ENCODE measurements at places on chromosomes 7 and 10. TPM values are rescaled to one million over a fixed set of nuclear protein-coding genes. Genes with fewer than 3 reads are reported as not detected.
A peak's percentile ranks its signal among the peaks of the same experiment; 100 is the strongest.

The CLCN1 gene
- 0.47 TPM for total RNA-seq

The SSC4D gene
- total RNA-seq, result 1.1 TPM

GRCh38 chr10:4214908-4215307 is 429.9 kb upstream of the KLF6 start:
- DNase-seq, result no peak

DNA sequence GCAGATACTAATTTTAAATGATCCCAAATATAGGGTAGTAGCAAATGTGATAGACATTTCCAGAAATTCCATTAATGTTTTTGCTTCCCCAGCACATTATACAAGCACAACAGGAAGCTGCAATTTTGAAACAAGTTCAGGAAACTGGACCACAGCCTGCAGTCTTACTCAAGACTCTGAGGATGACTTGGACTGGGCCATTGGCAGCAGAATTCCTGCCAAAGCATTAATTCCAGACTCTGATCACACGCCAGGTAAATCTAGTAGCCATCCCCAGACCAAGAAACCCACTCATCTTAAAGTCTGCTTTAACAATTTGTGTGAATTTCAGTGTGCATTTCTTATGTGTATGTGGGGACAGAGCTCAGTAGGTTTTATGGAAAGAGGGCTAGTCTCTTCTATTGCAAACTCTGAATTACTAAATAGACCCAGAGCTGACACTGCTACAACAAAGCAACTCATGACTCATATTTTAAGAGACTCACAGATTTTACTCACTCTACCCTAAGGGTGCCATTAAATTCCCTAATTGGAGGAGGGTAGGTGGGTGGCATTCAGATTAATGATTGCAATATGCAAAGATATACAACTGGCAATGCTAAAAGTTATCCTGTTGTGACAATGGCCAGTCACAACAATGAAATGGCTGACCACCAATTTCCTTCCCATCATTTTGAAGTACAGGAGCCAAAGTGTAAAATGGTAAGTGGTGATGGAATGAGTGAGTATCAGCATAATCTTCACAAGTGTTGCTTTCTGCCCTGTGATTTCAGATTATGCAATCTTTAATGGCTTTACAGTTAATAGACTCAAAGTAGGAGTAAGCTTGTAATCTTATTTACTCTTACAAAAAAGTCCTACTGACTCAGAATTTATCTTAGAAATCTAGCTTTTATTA is 317.6 kb upstream of the PLXDC2 start:
- DNase-seq, result no peak

DNA sequence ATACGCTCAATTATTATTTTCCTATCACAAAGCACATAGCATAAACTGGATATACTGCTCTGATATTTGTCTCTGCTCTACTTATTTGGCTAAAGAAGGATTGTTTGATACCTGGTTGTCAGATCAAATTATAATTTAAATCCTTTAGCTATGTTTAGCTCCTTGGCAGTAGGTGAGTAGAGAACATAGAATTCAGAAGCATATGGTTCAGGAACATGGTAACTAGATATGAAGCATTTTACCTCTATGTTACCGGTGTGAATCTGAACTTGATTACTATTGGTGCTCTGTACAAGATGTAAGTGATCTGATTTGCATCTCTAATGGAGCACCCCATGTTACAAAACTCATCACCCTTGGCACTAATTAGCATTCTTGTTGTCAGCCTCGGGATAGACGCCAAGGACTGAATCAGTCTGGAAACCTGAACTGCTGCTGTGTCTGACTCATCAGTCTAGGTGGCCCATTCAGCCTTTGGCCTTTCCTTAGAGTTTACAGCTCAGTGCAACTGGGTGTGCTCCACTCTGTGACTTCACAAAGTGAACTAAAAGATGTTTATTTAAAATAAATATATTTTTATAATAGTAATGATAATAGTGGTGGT is 12.3 kb upstream of the MYPN start:
- DNase-seq, result peak; percentile 80

- DNase-seq, result no peak
Measured at GRCh38 chr10:124741922-124742412, 2.2 kb downstream of the FAM53B start.

Measured in HCT116 (cell line).